ENCODE measurements at places on chromosomes 7 and 10.
A peak's percentile ranks its signal among the peaks of the same experiment; 100 is the strongest.

DNA sequence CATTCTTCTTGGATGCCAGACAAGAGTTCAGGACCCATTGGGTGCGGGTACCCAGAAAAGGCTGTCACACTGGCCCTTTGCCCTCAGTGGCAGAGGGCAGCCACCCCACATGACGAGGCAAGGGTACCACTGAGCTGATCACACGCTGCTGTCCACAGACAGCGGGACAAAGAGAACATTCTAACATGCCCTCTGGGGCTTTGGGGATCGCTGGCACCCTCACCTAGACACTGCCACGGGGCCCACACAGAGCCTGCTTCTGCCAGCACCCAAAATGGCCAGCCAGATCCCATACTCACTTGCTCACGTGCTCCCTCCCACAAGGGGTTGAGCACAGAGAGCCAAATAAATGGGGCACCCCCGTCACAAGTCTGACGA lies 16.7 kb upstream of the SPOCK2 start:
- no peak for DNase-seq

DNA sequence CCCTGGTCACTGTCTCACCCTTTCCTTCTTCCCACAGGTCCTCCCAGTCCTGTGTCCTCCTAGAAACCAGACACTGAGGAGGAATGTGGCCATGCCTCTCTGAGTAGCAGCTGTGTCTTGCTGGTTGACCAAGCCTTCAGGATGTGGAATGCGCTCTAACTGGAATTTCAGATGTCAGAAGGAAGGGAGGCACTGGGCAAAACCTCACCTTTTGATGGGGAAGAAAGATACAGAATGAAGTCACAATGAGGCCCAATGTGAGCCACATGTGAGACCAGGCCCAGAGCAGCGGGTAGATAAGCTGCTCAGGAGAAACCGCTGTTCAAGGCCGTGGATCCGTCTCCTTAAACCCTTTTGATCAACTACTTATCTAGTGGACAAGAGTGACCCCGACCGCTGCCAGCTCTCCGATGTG lies 54.8 kb upstream of the ECHDC3 start:
- no peak for DNase-seq

DNA sequence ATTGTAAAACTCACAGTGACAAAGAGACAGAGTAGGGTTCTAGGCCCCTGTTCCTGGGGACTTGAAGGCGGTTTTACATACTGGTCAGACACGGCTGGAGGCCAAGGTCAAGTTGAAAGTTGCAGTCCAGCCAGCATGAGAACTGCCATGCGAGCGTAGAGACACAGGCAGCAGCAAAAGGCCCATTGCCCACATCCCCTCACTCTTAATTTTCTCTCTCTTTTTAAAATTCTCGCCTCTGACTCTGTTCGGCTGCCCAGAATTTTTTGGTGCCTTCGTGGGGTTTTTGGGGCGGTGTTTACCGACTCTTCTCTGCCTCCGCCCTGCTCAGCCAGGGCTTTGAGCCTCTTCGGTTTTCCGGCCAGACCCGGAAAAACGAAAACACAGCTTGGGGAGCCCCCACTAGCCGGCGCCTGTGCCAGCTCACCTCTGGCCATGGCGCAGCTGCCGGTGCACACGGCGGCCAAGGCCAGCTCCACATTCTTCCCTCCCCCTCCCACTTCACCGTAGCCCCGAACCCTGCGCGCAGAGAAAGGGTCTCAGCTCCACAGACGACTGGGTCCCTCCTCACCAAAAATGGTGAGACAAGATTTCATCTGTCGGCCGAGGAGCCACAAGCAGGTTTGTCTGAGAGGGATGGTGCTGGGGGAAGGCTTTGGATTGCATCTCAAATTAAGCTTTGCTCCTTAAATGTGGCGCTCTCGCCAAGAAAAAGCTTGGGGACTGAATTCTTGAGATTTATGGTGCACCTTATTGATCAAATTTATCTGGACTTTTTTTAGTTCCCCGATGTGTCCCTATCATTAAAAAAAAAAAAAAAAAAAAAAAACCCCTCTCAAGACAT lies 2.3 kb upstream of the HOXA13 start:
- DNase-seq, result no peak

DNA sequence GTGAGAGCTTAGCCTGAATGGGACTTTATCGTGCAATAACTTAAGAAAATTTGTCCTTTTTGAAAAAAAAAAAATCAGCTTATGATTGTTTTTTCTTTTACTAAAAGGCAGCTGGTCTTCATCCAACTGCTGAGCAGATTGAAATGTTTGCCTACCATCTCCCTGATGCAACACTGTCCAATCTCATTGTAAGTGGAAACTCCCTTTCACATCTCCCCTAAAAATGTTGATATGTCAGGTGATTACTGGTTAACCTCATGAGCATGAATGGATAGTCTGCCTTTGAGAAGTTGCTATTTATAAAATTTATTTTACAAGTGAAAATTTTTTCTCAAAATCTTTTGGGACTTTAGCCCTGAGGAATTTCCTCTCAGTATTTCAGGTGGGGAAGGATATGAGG lies 17.8 kb upstream of the HKDC1 start:
- no peak for DNase-seq

- DNase-seq, result peak; percentile 47
These were observed 149.6 kb downstream of the C10orf105 start for GRCh38 chr10:71569775-71570588.

- no peak for DNase-seq
These were observed 3.6 kb downstream of the FAM53B start for GRCh38 chr10:124740369-124741280.

DNA sequence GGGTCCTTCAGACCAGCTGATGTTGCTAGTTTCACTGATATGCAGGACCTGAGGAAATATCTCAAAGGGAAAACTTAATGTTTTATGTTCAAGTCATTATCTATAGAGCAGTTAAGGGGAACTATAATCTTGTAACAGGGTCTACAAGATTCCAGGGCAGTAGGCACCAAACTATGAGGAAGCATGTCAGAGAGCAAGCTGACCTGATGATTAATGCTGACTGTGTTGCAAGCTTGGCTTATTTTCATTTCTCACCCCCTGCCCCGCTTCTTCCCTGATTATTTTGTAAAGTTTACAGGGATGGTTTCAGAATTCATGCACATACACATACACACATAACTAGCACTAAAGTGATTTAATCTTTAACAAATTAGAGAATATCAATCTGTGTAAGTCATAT lies 84.3 kb upstream of the CACNA2D1 start:
- no peak for DNase-seq

DNA sequence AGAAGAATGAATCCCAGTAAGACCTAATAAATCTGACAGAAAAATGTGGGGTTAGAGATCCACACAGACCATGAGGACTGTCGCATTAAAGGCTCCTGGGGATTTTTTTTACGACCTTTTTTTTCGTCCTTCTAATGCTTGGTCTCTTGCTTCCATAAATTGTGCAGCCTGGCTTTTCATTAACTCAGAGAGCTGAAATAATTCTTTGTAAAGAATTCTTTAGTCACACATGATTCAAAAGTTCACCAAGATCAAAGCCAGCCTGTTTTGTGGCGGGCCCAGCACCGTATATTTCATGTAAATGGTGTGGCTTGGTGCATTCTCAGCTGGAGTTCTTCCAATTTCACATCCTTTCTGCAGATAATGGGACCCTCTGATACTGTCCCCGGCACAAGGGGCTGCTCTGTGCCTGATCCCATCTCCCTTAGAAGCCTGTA lies 206.6 kb upstream of the BMPER start:
- DNase-seq, result no peak

DNA sequence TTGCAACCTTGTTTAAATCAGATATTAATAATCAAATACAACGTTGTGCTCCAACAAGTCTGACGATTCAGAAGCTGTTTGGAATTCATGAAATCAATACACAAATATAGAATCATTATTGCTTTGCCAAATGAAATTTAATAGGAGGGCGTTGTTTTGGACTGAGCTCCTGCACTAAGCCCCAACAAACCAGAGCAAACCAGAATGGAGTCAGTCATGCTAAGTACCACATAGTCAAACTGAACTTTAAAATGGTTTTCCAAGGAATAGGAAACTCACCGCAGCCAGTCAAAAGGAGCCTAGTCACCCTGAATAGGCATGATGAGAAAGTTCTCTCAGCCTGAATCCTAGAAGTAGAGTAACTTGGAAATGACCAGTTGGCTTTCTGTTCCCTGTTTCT lies 53.7 kb downstream of the HACD1 start:
- no peak for DNase-seq

DNA sequence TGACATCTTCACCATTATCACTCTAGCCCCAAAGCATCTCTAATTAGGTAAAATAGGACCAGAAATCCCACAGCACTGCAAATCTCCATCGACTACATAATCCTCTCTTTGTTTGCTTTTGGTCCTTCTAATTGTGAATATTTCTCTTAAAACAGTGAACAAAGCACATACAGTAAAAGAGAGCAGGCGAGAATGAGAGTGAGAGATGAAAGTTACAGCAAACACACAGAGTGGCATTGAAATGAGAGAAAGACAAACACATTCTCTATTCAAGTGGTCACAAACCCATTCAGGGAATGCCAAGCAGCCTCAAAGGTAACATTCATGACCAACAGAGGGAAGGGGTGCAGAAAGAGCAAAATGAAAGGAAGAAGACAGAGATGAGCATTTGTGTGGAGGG lies 109.8 kb upstream of the PTN start:
- DNase-seq, result no peak

DNA sequence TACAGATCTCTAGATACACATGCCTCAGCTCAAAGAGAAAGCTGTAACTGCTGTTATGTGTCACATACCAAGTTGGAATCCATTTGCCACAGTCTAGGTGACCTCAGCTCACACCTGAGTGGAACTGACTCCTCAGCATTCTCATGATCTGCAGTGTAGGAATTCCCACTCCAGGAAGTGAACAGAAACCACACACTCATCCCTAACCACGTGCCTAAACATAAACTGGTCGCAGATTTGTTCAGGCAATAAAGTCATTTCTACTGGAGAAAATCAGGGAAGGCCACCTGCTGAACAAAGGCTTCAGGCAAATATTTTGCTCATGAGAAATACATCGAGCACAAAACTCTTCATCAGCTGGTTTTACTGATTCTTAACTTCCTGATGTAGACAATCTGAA lies 23.0 kb upstream of the ZMYND11 start:
- no peak for DNase-seq

- DNase-seq, result no peak
These were observed 217.5 kb downstream of the POLR1F start for GRCh38 chr7:19491371-19491770.

DNA sequence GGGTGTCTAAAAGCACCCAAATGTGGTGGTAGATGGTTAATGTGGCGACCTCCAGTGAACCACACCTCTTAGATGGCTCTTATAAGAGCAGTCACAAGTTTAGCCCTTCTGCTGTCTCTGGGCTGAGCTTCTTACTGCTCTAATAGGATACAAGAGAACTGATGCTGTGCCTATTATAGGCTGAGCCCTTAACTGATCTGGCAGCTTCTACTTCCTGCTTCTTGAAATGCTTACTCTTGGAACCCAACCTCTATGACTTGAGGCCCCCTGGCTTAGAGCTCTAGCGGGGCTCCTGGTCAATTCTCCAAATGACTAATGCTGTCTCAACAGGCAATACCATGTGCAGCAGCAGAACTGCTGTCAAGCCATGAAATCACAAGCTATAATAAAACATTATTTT lies 35.0 kb upstream of the LSM8 start:
- no peak for DNase-seq

- DNase-seq, result no peak
These were observed 10.3 kb downstream of the FAM241B start for GRCh38 chr10:69640196-69640980.

- DNase-seq, result no peak
These were observed 5.7 kb upstream of the ZC3HAV1L start for GRCh38 chr7:139041378-139042085.

DNA sequence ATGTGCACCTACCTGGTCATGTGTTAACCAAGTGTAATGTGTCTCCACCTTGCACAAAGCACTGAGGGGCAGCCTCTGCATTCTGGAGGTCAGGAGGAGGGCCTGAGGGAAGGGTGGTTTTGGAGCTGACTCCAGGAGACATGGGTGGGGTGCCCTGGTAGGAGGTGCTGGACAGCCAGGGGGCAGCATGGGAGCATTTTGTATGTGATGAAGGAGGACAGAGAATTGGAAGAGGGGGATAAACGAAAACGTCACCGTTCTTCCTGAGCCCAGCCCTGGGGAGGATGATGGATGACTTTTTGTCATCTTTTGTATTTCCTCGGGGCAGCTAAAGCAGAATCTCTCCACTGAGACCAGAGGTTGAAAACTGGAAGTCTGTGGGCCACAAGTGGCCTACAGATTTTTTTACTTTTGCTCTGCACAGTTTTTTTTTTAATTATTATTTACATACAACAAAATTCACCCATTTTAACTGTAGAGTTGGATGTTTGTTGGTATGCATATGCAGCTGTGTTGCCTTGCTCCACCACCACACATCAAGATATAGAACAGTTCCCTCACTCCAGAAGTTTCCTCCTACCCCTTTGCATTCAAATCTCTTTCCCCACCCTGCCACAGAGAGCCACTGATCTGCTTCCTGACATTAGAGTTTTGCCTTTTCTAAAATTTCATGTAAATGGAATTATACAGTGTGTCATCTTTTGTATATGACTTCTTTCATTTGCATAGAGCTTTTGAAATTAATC lies 242.5 kb downstream of the VTI1A start:
- DNase-seq, result no peak

DNA sequence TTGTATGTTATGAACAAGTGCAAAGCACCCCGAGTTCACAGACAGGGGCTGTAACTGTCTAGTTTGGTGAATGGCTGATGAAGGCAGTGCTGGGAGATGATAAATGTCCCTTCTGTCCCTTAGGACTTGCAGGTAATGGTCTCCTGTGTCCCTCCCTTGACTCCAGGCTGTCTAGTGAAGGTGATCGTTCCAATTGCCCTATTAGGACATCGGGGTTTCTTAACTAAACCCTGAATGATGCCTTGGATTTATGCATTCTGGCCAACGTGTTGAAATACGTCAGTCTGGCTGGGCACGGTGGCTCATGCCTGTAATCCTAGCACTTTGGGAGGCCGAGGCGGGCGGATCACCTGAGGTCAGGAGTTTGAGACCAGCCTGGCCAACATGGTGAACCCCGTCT lies 69.4 kb downstream of the PFKFB3 start:
- DNase-seq, result no peak

- no peak for DNase-seq
These were observed 39.7 kb downstream of the CDC14C start for GRCh38 chr7:48964074-48964473.
